ENCODE measurements at places on chromosomes 13 and 19.

- no peak for DNase-seq
Observed at GRCh38 chr19:41089959-41090358, 1.7 kb downstream of the CYP2A13 start.

DNA sequence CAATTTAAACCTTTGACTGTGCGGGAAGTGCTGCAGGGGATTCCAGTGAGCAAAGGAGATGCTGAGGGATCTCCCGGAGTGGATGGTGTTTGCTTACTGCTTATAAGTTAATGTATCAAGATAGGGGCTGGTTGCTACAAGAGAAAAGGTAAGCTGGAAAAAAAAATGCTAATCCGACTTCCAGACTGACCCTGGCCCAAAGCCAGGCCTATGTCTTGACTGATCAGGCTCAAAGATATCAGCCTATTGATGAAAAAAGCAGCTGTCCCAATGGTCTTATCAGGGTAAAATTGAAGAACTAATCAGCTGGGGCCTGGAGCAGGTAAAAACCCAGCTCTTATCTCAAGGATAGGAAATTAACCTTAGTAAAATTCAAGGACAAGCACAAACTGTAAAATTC, 10.9 kb upstream of the ZNF90 start:
- no peak for DNase-seq

GRCh38 chr19:40755791-40756190, 4.8 kb downstream of the SNRPA start:
- DNase-seq: no peak

- no peak for DNase-seq
Observed at GRCh38 chr13:111183959-111184358, 68.8 kb downstream of the ARHGEF7 start.

DNA sequence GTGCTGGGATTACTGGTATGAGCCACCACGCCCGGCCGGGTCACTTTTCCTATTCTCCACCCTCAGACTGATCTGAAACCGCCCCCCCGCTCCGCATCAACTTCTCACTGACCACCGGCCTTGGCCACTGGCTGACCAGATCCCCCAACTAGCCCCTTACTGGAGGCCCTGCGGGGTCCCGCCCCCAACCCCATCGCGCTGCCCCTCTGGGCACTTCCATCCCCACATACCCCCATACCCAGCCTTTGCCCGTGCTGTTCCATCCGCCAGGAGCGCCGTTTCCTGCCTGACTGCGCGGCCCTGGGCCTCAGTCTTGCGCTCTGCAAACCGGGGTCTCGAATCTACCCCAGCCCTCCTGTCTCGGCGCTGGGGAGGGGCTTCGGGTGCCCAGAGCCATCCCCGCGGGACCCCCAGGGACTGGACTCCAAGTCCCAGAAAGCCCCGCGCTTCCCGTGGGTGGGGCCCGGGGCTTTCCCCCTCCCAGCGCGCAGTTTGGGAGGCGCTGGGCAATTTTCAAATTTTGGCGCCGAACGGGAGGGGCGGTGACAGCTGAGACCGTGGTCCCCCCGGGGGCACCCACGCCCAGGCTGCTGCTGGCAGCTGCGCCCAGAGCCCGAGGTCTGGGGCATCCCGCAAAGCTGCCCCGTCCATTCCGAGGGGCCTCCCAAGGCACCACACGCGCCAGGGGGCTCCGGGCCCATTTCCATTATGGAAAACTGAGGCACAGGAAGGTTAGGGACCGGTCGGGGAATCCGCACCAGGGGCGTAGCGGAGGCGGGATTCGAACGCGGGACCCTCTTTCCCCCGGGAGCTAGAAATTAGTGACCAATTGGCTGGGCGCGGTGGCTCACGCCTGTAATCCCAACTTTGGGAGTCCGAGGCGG, 5.2 kb upstream of the LMNB2 start:
- no peak for DNase-seq

- DNase-seq: no peak
Observed at GRCh38 chr19:50659318-50660087, 10.3 kb downstream of the C19orf81 start.

DNA sequence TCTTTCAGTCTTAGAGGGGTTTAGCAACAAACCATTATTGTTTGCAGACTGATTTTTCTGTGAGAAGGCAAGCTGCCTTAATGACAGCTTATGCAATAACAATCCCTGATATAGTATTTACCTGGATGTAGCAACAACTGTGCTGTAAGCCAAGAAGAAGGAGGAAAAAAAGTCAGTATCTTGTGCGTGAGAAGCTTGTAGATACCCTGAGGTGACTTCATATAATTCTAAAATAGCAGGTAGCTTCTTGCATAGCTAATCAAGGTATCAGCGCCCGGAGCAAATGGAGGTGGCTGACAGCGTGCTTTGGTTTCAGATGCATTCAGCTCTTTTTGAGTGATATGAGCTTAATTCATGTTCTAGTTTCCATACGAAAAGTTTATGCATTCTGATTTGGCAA, 309.8 kb downstream of the KLF5 start:
- no peak for DNase-seq

DNA sequence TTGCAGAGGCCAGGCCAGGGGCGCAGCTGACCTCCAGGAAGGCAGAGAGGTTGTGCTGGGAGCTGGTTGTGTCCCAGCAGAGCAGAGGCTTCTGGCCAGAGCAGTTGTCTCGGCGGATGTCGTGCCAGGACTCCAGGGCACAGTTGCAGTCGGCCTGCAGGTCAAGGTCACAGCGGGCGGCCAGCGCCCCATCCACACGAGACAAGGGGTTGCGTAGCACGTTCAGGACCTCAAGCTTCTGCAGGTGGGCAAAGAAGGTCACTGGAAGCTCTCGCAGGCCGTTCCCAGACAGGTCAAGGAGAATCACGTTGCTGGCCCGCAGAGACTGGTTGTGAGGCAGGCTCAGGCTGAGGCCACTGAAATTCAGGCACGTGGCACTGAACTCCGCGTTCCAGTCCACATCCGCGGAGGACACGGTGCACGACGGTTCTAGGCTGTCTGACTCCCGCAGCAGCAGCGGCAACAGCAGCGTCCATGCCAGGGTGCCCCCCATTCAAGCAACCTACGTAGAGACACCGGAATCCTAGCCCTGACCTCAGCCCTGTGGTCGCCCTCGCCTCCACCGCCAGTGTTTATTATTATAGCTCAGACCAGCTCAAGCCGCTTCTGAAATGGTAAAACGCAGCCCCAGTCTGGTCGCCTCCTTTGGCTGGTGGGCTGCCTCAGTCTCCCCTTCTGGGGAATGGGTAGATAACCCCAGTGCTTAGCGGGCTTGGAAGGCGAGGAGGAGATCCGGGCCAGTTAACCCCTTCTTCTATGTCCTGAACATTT, 766 bp downstream of the LRRC25 start:
- DNase-seq: no peak

- DNase-seq: no peak
Observed at GRCh38 chr19:8163759-8164158, 14.4 kb upstream of the FBN3 start.

DNA sequence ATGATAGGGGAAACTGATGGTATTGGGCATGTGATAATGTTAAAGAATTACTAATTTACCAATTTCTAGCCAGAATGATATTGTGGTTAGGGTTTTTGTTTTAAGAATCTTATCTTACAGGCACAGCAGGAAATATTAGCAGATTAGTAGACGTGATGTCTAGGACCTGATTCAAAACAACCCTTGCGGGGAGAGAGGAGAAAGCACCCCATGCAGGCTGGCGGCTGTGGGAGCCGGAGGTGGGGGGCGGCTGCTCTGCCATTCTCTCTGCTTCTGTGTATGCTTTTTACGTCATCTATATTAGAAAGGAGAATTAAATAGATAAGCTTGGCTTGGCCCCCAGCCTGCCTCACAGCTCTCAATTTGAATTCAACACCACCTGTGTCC, 41.5 kb downstream of the MLLT1 start:
- no peak for DNase-seq

GRCh38 chr13:71219698-71220415, 647.1 kb downstream of the DACH1 start:
- no peak for DNase-seq

- DNase-seq: no peak
Observed at GRCh38 chr13:97069050-97069815, 75.0 kb upstream of the OXGR1 start.

DNA sequence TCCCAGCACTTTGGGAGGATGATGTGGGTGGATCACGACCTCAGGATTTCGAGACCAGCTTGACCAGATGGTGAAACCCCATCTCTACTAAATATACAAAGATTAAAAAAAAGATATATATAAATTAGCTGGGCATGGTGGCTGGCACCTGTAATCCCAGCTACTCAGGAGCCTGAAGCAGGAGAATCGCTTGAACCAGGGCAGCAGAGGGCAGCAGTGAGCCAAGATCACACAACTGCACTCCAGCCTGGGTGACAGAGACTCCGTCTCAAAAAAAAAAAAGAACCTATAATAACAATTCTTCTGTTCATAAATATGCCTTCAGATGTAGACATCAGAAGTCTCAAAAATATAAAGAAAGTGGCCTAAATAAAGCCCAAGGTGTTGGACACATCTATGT, 7.6 kb downstream of the ZNF737 start:
- DNase-seq: no peak

DNA sequence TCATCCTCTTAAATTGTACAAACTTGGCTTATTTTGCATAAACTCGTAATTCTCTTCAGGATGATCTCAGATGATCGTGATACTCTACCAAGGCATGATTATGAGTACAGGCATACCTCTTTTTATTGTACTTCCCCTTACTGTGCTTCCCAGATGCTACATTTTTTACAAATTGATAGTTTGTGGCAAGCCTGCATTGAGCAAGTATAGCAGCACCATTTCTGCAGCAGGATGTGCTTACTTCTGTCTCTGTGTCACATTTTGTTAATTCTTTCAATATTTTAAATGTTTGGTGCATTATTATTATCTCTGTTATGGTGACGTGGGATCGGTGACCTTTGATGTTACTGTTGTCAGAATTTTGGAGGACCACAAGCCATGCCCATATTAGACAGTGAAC, 752.3 kb downstream of the PCDH9 start:
- DNase-seq: no peak

GRCh38 chr13:43132257-43132656, 108.9 kb downstream of the DNAJC15 start:
- no peak for DNase-seq

GRCh38 chr19:55106591-55106990, 10.8 kb downstream of the PPP1R12C start:
- no peak for DNase-seq

GRCh38 chr13:110950819-110951570, 36.1 kb upstream of the ANKRD10 start:
- no peak for DNase-seq

- no peak for DNase-seq
Observed at GRCh38 chr13:107870400-107870799, 344.9 kb downstream of the LIG4 start.

- no peak for DNase-seq
Observed at GRCh38 chr13:84605927-84606326, 723.7 kb upstream of the SLITRK1 start.

- DNase-seq: no peak
Observed at GRCh38 chr13:77180011-77180410, 146.9 kb downstream of the MYCBP2 start.

DNA sequence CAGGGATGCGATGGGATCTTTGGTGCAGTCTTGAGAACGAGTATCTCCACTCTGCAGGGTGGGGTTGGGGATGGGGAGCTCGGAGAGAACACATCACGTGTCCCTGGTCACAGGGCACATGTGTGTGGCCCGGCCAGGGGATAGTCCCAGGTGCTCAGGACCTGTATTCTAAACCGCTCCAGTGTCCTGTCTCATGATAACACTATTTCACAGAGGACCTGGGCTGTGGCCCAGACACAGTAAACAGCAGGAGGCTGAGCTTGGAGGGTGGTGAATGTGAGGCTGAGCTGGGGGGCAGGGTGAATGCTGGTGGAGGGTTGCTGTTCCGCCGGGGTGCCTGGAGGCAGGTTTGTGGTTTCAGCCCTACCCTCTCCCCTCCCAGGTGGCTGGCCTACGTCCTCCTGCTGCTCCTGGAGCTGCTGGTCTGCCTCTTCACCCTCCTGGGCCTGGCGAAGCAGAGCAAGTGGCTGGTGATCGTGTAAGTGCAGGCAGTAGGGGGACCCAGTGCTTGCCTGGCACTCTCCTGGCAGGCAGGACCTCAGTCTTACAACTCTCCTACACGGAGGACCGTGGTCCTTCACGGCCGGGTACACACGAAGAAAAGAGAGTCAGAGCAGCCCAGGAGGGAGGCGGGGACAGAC, 11.1 kb downstream of the TTYH1 start:
- no peak for DNase-seq

- no peak for DNase-seq
Observed at GRCh38 chr19:16860118-16860517, 28.7 kb upstream of the F2RL3 start.

GRCh38 chr19:12956446-12957388, at the start of gene GADD45GIP1:
GADD45GIP1 (minus strand) TSS chr19:12957223; CDS start chr19:12957212, 11 bp downstream.
- peak; percentile 55 for DNase-seq

DNA sequence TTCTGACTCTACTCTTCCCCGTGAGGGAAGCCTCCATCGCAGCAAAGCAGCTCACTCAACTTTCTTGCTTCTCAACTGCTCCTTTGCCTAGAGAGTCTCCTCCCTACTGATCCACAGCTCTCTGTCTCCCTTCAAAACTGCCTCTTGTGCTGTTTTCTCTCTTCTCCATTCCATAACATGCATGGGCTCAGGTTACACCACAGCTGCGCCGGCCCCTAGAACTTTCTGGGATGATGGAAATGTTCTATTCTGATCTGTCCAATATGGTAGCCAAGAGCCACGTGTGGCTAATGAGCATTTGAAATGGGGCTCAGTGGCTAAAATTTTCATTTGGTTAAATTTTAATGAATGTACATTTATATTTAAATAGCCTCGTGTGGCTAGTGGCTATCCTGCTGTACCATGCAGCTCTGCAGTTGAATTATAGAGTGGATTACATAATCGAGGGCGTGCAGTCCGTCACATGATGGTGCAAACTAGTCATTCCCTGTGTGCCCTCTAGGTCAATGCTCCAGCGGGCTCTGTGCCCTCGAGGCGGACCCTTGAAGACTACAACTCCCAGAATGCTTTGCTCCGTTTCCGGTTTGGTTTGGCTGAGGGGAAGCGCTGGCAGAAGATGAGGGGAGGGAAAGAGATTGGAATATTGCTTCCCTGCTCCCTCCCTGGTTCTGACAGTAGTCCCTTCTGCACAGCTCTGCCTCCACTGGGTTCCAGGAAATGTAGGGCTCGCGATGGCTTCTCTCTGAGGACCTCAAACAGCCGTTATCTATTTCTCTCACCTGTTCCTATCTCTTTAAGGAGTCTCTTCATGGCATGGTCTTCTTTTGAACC, 109.8 kb downstream of the CACNA1A start:
- DNase-seq: no peak

- no peak for DNase-seq
Observed at GRCh38 chr13:96816261-96816660, 178.0 kb downstream of the OXGR1 start.

- DNase-seq: no peak
Observed at GRCh38 chr13:75071796-75072195, 410.2 kb downstream of the TBC1D4 start.
